ENCODE measurements at places on chromosomes 3 and 15.

DNA sequence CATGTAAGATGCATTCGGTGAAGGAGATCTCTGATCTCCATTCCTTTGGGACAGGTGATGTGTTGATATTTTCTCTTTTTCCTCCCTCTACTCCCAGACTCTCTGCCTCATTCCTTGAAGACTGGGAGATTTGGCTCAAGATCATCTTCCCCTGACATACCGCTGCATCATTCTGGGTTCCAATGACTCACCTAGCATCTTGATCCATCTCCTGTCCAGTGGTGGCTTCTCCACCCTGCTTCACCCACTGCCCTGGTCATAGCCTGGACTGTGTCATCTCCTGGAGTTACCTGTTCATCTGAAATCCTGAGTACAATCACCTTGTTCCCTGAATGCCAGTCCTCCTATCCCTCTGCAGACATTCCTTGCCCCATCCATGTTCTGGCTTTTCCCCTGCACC lies 57.4 kb upstream of the TRAK1 start:
- no peak for DNase-seq

- DNase-seq: peak; percentile 86
Observed at GRCh38 chr3:4834403-4834866, 144.8 kb upstream of the BHLHE40 start.

DNA sequence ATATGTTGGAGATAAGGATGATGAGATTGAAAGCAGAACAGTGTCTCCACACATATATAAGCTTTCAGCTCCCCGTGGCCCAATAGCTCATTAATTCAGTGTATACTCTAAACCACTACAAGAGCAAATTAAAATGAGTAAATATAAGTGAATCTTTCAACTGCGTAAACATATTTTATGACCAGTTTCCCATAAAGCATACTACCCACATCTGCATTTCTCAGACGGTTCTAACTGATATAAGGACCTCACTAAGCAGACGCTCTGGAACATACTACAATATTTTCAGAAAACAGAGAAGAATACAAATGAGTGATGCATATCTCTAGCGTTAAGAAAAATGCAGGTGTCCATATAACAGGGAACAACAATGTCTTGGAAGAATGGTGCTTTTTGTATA lies 73.2 kb downstream of the INO80 start:
- no peak for DNase-seq

DNA sequence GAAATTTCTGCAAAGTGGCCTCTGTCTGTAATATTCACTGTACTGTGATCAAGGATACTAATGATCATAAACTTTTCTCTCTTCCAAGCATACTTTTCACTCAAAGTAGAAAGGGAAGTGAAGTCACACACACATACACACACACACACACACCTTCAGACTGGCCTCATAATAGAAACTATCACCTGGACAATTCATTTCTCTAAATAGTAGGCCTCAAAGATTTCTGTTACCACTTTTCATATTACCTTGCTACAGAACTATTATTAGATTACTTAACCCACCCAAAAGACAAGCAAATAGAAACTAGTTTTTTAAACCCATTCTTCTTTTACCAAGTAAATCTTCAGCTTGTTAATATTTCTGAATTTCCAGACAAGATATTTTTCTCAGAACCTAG lies 12.2 kb downstream of the CPB1 start:
- no peak for DNase-seq

DNA sequence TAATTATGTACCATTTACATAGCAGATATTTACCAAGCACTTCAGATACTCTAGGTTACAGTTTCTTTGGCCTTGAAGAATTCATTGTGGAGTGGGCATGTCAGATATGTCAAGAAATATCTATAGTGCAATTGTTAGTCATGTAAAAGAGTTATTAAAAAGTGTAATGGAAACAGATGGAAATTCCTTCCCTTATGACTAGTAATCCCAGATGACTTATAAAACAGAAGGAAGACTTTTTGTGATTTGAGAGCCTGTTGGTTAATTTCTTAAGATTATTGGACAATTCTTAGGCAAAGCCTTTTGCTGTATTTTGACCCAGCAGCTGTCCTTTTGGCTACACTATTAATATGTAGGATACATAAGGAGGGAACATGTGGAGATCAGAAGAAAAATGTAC lies 708.9 kb upstream of the NECTIN3 start:
- DNase-seq: no peak

DNA sequence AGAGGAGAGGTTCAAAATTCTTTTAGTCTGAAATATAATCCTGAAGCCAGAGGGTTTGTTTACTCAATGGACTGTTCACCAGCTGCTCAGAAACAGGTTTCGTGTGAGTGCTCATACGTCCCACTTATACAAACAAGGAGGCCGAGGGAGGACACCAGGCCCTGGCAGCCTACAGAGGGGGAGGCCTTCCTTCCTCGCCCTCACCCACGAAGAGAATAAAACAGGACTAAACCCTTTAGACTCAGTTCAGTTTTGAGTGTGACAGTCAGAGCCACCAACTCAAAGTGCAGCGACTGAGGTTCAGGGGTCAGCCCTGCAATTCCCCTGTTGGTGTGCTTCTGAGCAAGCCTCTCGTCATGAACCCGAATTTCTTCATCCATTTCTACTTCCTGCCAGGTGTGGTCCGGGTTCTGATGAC lies 17.3 kb downstream of the FAM174B start:
- DNase-seq: no peak

- DNase-seq: no peak
Observed at GRCh38 chr3:28089527-28089897, 151.9 kb upstream of the CMC1 start.

- no peak for DNase-seq
Observed at GRCh38 chr3:50112462-50112861, 23.7 kb downstream of the RBM5 start.

DNA sequence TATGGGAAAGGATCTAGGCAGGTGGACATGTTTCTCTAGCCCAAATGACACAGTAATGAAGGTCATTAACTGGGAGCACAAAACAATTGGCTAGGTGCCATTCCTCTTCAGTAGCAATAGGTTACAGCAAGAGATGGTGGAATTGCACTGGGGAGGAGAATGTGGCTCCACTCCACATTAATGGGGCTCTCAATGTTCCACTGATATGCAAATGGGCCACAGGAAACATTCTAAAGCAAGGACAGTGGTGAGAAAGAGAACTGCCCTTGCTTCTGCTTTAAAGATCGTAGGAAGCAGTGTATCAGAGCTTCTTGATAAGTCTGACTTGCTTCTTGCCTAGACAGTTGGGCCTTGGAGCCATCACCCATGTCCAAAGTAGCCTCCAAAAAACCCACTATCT lies 271.4 kb upstream of the PPP2R3A start:
- no peak for DNase-seq

DNA sequence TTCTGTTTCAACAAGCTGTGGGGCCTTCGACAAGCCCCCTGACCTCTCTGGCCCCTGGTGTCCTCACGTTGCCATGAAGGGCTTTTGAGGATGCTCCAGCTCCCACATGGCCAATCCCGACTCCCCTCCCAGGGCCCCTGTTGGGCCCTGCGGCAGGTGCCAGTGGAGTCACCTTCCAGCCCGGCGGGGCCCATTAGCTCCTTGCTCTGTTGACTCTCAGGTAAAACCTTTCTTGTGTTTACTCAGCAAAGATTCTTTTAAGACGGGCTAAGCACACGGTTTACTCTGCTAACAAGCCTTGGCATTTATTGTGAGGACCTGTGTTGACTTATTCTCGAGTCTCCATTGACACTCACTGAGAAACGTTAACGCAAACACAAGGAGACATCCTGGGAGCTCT lies 15.0 kb downstream of the RPLP1 start:
- DNase-seq: no peak

DNA sequence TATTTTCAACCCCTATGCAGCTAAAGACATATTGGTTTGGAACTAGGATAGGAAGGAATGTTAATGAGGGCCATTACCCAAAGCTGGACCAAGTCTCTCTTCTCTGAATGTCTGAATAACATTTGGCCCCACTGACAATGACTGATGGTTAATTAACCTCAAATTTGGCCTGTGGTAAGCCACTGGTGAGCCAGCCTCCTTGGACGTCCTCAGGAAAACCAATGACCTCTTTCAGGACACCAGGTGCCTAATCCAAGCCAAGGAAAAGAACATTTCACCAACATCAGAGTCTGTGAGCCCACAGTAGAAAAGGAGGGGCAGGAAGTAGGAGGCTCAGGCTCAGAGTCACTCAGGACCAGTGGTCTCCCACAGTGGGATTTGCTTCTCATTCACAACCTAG lies 56.4 kb upstream of the ETV5 start:
- DNase-seq: no peak

- DNase-seq: no peak
Observed at GRCh38 chr3:137165117-137165806, 207.5 kb downstream of the IL20RB start.

DNA sequence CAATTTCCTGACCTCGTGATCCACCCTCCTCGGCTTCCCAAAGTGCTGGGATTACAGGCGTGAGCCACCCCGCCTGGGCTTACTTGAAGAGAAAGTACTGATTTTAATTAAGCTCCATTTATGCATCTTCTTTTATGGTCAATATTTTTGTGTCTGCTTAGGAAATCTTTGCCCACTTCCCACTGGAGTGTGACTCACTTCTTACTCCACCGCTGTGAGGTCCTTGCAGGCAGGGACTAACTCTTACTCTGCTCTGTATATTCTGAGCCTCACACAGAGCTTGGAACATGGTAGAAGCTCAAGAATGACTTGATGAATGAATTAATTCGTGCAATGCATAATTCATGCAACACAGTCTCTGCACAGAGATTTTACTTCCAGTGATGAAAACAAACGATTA lies 2.9 kb upstream of the TM4SF19 start:
- DNase-seq: no peak

DNA sequence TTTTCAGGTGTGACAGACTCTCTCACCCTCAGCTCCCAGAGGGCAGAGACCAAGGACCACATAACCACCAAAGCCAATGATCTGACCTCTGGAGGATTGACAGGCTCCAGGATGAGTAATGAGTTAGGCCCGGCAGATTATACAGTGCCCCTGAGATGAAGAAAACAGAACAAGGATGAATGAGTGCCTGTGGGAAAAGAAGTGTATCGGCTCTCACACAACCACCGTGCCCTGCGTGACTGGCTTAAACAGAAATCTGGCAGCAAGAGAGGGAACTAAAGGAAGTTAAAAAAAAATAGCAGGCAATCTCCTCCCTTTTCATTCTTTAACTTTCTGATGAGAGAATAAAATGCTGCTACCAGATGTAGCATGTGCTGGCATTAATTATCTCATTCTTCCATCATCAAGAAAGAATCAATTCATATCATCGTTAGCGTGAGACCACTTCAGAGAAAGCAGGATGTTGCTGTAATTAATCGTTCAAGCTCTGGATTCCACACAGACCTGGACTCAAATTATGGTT lies 227.5 kb upstream of the COL8A1 start:
- DNase-seq: no peak

All from activated CD4-positive, alpha-beta T cell treated with anti-CD3 and anti-CD28 coated beads, Interleukin-2, Interleukin-4, amounts not matched to agents 100 ng/mL and 50 ng/mL, durations not matched to agents 16 hours and 8 hours (primary cell).